ENCODE measurements at places on chromosomes 2 and 18. TPM values are rescaled to one million over a fixed set of nuclear protein-coding genes. Genes with fewer than 3 reads are reported as not detected.
A peak's percentile ranks its signal among the peaks of the same experiment; 100 is the strongest.

DNA sequence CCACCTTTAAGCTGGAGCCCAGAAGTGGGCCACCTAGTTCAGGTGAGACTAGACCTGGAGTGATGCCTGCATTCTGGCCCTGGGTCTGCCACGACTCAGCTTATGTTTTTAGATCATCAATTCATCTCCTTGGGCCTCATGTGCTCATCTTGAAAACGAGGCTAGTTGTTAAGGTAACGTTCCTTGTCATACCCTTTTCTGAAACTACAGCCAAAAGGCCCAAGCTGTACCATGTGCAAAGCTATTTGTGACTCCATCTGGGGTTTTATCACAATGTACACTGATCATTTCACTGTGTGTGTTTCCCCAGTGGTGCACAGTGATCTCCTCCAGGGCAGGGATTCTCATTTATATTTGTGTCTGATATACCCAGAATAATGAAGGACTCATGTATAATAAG lies 138.4 kb upstream of the COPS8 start:
- DNase-seq, result no peak

- no peak for DNase-seq
Measured at GRCh38 chr2:137966043-137966442, 1.8 kb downstream of the HNMT start.

DNA sequence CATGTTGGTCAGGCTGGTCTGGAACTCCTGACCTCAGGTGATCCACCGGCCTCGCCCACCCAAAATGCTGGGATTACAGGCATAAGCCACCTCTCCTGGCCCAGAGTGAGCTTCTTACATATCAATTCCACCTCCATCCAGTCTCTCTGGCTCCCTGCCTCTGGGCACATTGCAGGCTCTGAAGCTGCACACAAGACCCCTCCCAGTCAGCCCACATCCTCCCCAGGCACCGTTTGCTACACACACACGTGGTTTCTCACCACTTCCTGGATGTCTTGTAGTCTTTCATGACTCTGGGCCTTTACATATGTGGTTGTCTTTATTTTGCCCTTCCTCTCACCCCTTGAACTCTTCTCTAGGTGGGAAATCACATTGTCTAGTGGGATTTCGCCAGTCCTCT lies 64.0 kb upstream of the CABLES1 start:
- DNase-seq, result peak; percentile 49

The UGT1A6 gene
- 0.32 TPM for total RNA-seq

GRCh38 chr2:32064021-32064601 lies 755 bp downstream of the SPAST start:
- no peak for DNase-seq

The CFAP65 gene
- total RNA-seq, result not detected

DNA sequence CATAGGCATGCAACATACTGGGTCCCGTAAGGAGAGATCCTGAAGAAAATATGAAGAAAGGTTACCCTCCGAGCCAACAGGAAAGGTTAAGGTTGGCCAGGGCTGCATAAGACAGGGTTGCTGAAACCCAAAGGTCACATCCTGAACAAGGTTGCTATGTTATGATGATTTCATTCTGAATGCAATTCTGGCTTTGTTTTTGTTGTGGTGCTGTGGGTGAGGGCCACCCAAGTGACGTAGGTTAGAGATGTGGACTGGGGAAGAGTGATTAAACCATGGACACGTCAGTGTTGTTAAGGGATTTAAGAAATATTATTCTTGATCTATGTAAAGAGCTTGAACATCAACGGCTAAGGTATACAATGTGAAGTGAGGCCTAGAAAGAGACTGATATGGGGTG lies 60.0 kb downstream of the ZEB2 start:
- DNase-seq, result no peak
